KBM-7 (cell line): ENCODE measurements at places on chromosomes 16 and 17.

DNA sequence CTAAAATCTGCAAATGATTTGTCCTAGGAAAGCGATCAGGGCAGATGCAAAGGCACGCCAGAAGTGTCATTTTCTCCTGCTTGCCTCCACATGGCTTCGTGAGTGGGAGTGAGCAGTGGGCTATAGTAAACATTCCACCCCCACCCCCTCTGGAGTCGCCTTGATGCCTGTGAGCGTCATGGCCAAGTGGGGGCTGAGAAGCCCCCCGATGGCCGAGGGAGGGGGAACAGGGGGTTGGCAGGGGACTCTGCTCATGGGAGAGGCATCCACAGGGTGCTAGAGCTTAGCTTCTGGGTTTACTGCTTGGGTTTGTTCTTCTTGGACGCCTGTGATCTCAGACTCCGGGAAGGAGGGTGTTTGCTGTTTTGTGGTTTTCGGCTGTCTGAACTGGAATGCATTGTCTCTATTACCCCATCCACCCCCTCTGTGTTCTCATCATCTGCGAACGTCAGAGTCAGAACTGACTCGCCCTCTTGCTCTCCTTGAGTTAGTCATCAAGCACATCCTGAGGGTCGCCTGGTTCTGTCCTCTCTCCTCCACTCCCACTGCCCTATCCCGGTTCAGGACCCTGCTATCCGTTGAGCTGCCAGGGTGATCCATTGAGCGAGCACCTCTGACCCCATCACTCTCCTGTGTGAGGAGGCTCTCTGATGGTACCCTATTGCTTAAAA is 15.4 kb downstream of the TNS4 start:
- DNase-seq = peak; percentile 75

GRCh38 chr16:11094075-11094856 is 149.9 kb downstream of the CLEC16A start:
- peak; percentile 94 for DNase-seq

GRCh38 chr16:50688867-50689266 is 4.5 kb upstream of the NOD2 start:
- DNase-seq = no peak

DNA sequence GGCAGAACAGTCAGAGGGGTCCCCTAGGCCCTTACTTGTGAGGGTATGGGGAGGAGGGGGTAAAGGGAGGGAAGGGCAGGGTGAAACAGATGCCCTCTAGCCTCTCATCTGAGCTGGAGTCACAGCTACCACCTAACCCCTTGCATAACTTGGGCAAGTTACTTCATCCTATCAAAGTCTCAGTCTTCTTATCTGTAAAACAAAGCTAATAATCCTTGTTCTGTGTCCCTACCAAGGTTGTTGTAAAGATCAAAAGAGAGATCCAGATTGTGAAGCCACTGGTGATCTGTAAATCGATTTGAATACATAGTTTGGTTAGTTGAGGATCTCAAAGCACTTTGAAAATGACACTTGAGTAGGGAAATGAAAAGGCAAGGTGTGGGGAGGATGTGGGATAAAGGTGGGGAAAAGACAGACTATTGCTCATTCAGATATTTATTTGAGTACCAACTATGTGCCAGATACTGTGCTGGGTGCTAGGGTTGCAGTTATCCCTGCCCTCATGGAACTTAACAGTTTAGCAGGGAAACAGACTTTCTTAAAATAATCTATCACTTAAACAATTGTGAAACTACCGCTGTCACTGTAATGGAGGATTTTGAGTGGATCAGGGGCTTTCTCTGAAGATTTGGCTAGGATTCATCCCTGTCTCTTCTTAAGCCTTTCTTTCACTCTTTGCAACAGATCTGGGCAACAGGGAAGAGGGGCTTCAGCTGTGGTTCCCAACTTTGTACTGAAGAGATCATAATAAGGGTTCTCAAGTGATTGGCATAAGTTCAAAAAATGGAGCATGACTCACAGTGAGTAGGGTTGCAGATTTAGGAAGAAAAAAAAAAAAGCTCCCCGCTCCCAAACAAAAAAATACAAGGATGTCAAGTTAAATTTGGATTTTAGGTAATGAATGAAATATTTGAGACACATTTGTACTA is 3.0 kb downstream of the HEATR9 start:
- DNase-seq = no peak

- no peak for DNase-seq
Observed at GRCh38 chr17:10021272-10021984, 116.4 kb upstream of the RCVRN start.

DNA sequence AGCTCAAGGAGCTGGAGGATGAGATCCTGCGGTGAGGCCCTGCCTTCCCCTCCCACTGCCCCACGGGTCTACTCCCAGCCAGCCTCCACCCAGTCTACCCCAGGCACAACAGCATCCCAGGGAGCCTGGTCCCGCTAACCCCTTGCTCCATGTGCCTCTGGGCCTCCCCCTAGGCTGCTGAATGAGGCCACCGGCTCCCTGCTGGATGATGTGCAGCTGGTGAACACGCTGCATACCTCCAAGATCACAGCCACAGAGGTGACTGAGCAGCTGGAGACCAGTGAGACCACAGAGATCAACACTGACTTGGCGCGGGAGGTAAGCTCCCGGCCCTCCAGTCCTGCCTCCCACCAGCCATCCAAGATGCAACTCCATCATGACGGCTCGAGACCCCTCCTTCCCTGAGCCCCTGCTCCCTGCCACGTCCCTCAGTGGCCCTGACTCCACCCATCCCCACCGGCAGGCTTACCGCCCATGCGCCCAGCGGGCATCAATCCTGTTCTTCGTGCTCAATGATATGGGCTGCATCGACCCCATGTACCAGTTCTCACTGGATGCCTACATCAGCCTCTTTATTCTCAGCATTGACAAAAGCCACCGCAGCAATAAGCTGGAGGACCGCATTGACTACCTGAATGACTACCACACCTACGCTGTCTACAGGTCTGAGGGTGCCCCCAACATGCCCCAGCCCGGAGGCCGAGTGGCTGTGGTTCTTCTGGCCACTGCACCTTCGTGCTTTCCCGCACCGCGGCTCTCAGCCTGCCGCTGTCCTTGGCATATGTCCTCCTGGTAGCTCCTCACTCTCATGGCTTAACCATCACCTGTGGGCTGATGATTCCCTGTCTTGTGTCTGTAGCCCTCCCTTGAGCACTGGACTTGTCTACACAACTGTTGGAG is 15.0 kb upstream of the KDM6B start:
- DNase-seq = no peak

DNA sequence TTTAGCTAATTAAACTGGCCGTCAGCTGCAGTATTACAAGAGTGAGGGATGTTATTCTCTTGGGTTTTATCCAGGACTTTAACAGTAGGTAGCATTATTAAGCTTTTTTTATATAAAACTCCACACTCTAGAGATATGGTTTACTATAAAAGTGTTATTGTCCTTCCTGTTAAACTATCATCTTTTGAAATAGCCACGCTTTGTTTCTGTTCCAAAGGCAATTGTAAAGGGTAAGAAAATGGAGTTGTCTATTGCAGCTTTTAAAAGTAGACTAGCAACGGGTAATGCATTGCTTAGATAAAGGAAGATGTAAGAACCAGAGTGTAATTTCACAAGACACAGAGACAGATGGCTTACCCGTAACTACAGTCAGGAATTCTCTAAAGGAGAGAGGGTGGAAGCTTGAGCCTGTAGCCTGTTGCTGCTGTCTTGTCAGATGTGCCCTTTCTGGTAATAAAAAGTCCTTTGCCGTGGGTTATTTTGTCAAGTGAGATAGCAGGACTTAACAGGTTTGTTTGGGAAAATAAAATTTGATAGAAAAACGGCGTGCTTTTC is 56.4 kb downstream of the WWOX start:
- DNase-seq = no peak

DNA sequence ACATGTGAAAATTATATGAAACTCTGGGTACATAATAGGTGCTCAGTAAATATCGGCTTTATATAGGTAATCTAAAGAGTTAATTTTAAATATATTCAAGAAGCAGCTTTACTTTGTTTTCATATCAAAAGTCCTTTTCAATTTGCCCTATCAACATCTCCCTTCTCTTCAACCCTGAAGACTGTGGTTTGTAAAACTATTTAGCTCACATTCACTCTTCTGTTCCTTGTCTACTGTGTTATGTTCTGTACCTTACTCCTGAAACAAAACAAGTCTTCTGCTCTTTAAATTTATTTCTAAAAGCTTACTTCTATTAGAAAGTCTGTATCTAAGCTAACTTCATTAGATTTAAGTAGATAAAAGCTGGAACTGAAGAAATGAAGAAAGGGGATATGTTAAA is 301.7 kb upstream of the PMFBP1 start:
- DNase-seq = no peak
